ENCODE measurements at places on chromosomes 3 and 15. TPM values are rescaled to one million over a fixed set of nuclear protein-coding genes. Genes with fewer than 3 reads are reported as not detected.

ARGFX gene
- not detected for polyA plus RNA-seq

TRIP4 gene
- polyA plus RNA-seq: 16.0 TPM

GOLGA8Q gene
- polyA plus RNA-seq: not detected

GOLGA6L4 gene
- 3.1 TPM for polyA plus RNA-seq

RTP3 gene
- 0.16 TPM for polyA plus RNA-seq

Measured in GM23338 (cell line).